ENCODE measurements at places on chromosomes 6 and 20. TPM values are rescaled to one million over a fixed set of nuclear protein-coding genes. Genes with fewer than 3 reads are reported as not detected.

ZBTB9 gene
- total RNA-seq: 3.9 TPM

GCNT2 gene
- total RNA-seq: 4.5 TPM

GGTLC1 gene
- total RNA-seq: not detected

HEY2 gene
- 2.0 TPM for total RNA-seq

STK38 gene
- 4.9 TPM for total RNA-seq

C6orf141 gene
- total RNA-seq: 37.0 TPM

BIRC7 gene
- total RNA-seq: 0.08 TPM

SHLD1 gene
- total RNA-seq: 5.4 TPM

C6orf62 gene
- total RNA-seq: 32.1 TPM

ZNF334 gene
- total RNA-seq: 4.0 TPM

PAX1 gene
- total RNA-seq: not detected

CCM2L gene
- total RNA-seq: not detected

TRAPPC3L gene
- total RNA-seq: not detected

KCNK16 gene
- not detected for total RNA-seq

TMEM181 gene
- total RNA-seq: 17.7 TPM

RNASET2 gene
- 21.7 TPM for total RNA-seq

GPLD1 gene
- 1.4 TPM for total RNA-seq

WFDC5 gene
- total RNA-seq: not detected

GPX5 gene
- total RNA-seq: not detected

ZSCAN31 gene
- 2.1 TPM for total RNA-seq

PACSIN1 gene
- total RNA-seq: 0.04 TPM

SLC22A7 gene
- not detected for total RNA-seq

SALL4 gene
- 1.8 TPM for total RNA-seq

ZSCAN23 gene
- total RNA-seq: not detected

LAMP5 gene
- not detected for total RNA-seq

PLEKHG1 gene
- total RNA-seq: 4.0 TPM

PI16 gene
- not detected for total RNA-seq

PRKN gene
- total RNA-seq: 1.8 TPM

CRISP3 gene
- not detected for total RNA-seq

CST7 gene
- total RNA-seq: not detected

CRISP2 gene
- total RNA-seq: 0.29 TPM

TRDN gene
- total RNA-seq: not detected

SIRPD gene
- not detected for total RNA-seq

CYP39A1 gene
- total RNA-seq: 0.11 TPM

BPIFA1 gene
- total RNA-seq: not detected

SNPH gene
- 5.6 TPM for total RNA-seq

SMIM29 gene
- 37.3 TPM for total RNA-seq

SEMG1 gene
- not detected for total RNA-seq

BPIFB2 gene
- not detected for total RNA-seq

GPR6 gene
- total RNA-seq: not detected

TNF gene
- not detected for total RNA-seq

SOBP gene
- total RNA-seq: 4.1 TPM

SLC17A2 gene
- total RNA-seq: not detected

DIDO1 gene
- total RNA-seq: 60.5 TPM

GID8 gene
- 44.2 TPM for total RNA-seq

PNLDC1 gene
- total RNA-seq: not detected

RPP21 gene
- 34.9 TPM for total RNA-seq

CFAP61 gene
- total RNA-seq: 0.13 TPM
